ENCODE measurements at places on chromosomes 1 and 21.

GRCh38 chr1:56816909-56817308 is 2.3 kb downstream of the FYB2 start:
- no peak for DNase-seq

- DNase-seq, result no peak
These were observed 21.8 kb upstream of the IL20 start for GRCh38 chr1:206843626-206844025.

- DNase-seq, result no peak
These were observed 1.8 kb downstream of the RAB13 start for GRCh38 chr1:153984123-153984894.

- no peak for DNase-seq
These were observed 48.9 kb upstream of the B3GALNT2 start for GRCh38 chr1:235553112-235553551.

GRCh38 chr21:34881839-34882371 is 167.2 kb downstream of the RUNX1 start:
- peak; percentile 96 for DNase-seq

DNA sequence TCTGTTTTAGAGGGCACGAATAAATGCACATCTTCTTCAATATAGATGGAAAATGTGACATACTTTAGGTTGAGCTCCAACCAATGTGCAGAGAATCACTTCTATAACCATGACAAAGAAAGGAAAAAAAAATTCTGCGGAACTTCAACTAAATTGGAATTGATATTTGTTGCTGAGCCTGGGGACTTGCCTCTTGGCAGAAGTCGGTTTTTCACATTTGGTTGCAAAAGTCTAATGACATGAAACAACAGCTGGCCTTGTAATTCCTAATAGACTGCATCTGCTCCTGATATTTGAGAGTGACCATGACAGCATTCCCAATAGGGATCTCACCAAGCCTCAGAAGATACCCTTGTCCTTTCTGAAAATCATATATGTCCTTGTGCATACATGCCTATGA is 112.8 kb downstream of the PRRX1 start:
- no peak for DNase-seq

GRCh38 chr1:3899754-3900149 is 320 bp downstream of the C1orf174 start:
- no peak for DNase-seq
